ENCODE measurements at places on chromosomes 1 and 21. TPM values are rescaled to one million over a fixed set of nuclear protein-coding genes. Genes with fewer than 3 reads are reported as not detected.

NRIP1 gene
- total RNA-seq, result 15.7 TPM

LORICRIN gene
- not detected for total RNA-seq

GUCA2B gene
- not detected for total RNA-seq

DNAJC28 gene
- total RNA-seq, result 1.9 TPM

LMX1A gene
- total RNA-seq, result not detected

PGLYRP3 gene
- not detected for total RNA-seq

MPL gene
- total RNA-seq, result not detected

CDCA8 gene
- total RNA-seq, result 0.60 TPM

SDC3 gene
- total RNA-seq, result 23.4 TPM

XCL2 gene
- total RNA-seq, result not detected

IL23R gene
- total RNA-seq, result not detected

ALX3 gene
- not detected for total RNA-seq

CD53 gene
- total RNA-seq, result not detected

RBM11 gene
- 0.77 TPM for total RNA-seq

SH3D21 gene
- total RNA-seq, result 2.4 TPM

PGD gene
- 138 TPM for total RNA-seq

AHCTF1 gene
- 10.4 TPM for total RNA-seq

RORC gene
- not detected for total RNA-seq

VHLL gene
- not detected for total RNA-seq
